BJ (cell line): ENCODE measurements at places on chromosomes 16 and 17. TPM values are rescaled to one million over a fixed set of nuclear protein-coding genes. Genes with fewer than 3 reads are reported as not detected.

Gene CPNE7
- polyA plus RNA-seq: 4.2 and 7.1 TPM in 2 replicates

Gene CD300H
- polyA plus RNA-seq: not detected in 2 replicates

Gene ZP2
- polyA plus RNA-seq: not detected in 2 replicates

Gene AANAT
- not detected in 2 replicates for polyA plus RNA-seq

Gene P2RX5
- polyA plus RNA-seq: 5.0 and 6.5 TPM in 2 replicates

Gene CCDC47
- polyA plus RNA-seq: 31.4 and 55.3 TPM in 2 replicates
